Glutamatergic neuron (in vitro differentiated cells): ENCODE measurements at places on chromosomes 7 and 10.
A peak's percentile ranks its signal among the peaks of the same experiment; 100 is the strongest.

DNA sequence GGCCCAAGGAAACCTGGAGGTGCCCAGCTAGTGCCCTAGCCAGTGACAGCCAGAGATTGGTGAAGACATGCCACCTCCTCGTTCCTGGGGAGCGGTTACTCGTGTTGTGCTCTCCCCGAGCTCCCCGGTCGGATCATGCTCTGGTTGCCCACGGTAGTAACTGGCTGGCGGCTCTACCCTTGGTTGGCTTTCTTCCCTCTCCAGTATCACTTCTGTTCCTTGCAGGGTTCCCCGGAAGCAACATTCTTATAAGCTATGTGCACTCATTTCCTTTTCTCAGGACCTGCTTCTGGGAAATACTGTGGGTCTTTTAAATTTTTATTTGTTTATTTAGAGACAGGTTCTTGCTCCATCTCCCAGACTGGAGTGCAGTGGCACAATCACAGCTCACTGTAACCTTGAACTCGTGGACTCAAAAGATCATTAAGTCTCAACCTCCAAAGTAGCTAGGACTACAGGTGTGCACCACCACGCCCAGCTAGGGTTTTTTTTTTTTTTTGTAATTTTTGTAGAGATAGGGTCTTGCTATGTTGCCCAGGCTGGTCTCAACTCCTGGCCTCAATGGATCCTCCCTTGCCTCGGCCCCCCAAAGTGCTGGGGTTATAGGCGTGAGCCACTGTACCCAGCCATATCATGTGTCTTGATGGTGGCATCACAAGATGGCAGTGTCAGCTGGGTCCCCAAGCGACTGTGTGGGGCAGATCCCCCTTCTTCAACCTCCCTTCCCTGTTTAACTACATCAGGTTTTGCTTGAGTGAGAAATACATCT lies 6.9 kb upstream of the CALHM1 start:
- DNase-seq: no peak

GRCh38 chr10:14470920-14471319 lies 140.2 kb upstream of the FRMD4A start:
- DNase-seq: no peak

DNA sequence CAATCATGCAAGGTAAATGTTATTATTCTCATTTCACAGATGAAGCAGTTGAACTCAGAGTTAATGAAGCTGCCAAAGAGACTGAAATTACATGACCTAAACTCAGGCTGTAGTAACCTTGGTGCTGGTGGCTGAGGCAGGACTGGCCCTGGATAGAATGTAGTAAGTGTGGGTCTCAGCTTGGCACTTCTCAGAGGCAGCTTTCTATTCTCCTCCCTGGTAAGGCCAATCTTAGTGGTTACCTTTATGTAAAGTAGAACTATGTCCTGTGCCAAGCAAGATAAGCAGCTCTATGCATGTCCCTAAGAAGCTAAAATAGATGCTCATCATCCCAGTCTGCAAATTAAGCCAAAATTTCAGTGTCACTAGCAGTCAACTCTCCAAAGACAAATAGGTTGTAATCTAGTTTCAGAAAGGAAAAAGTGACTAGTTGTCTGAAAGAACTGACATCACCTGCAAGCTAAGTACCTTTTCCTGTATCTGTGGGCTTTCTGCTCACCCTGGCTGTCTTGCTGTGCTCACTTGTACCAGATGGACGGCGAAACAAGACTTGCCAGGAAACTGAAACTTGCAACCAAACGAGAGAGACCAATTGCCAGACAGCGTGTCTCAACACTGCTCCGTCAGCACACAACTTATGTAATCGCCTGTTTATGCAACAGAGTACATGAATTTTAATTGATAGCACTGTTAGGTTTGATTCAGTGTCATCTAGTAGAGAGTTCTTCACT lies 43.7 kb downstream of the CH25H start:
- DNase-seq: no peak

- DNase-seq: no peak
These were observed 104.0 kb upstream of the ZEB1 start for GRCh38 chr10:31215052-31215451.

- no peak for DNase-seq
These were observed 97.5 kb upstream of the OIT3 start for GRCh38 chr10:72796042-72796441.

DNA sequence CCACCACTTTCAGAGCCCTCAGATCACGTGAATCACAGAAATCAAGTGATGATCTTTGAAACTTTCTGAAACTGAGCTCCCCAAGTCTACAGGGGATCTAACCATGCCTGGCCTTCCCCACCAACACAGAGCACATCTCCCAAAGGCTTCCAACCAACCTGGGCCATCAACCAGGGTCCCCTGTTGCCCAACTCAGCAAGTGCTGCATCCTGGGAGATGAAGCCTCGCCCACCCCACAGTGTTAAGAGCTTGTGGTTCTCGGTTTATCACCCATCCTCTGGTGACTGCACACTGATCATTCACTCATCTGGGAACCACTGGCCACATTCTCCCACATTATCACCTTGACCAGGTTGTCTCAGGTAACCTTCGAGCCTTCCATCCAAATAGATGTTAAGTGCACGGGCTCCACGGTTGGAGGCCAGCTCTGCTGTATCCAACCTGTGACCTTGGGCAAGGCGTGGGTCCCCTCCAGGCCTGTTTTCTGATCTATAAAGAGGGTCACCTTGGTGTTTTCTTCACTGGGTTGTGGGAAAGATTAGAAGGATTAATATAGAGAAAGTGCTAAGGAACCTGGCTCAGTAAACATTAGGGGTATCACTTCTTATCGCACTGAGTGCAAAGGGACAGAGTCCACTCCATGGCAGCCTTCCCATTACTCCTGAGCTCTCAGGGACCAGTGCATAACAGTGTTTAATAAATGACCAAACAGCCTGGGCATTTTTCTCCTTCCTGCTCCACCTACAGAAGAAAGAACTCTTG lies 3.6 kb downstream of the ZNF488 start:
- DNase-seq: no peak

DNA sequence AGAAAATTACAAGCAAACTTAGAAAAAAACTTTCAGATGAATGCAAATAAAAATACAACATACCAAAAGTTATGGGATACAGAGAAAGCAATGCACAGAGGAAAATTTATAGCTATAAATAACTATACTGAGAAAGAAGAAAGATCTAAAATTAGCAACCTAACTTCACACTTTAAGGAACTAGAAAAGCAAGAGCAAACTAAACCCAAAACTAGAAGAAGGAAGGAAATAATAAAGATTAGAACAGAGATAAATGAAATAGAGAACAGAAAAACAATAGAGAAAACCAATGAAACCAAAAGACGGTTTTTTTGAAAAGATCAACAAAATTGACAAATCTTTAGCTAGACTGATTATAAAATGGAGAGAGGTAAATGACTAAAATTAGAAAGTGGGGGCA lies 9.6 kb upstream of the STRA8 start:
- no peak for DNase-seq

GRCh38 chr7:138814816-138815332 lies 16.9 kb upstream of the ATP6V0A4 start:
- no peak for DNase-seq

DNA sequence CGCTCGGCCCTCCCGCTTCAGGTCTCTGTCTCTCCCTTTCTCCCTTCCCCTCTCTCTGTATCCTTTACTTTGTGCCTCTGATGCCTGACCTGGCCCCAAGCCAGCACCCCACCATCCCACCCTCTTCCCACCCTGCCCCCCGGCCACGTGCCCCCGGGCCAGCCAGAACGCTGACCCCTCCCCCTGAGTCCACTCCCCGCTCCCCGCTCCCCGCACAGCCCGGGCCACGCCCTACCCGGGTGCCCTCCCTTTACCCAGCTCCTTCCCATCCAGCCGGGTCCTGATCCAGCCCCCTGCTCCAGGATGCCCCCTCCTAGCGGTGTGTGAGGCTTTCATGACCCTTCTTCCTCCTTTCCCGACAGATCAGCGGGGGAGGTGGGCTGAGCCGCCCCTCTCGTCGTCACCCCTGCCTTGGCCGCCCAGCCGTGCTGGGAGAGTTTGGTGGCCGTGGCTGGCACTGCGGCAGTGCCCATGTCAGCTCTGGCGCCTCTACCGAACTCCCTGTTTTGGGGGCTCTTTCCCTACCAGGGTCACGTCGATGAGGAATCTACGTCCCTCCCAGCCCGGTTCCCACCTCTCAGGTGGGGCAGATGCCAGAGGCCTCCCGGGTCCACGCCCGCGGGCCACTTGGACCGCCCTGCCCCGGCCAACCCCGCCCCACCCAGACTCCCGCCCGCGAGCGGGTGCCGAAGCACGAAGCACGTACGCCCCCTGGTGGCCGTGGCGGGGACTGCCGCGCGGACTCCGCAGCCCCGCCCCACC lies 127.4 kb downstream of the UBE2H start:
- DNase-seq: peak; percentile 95

DNA sequence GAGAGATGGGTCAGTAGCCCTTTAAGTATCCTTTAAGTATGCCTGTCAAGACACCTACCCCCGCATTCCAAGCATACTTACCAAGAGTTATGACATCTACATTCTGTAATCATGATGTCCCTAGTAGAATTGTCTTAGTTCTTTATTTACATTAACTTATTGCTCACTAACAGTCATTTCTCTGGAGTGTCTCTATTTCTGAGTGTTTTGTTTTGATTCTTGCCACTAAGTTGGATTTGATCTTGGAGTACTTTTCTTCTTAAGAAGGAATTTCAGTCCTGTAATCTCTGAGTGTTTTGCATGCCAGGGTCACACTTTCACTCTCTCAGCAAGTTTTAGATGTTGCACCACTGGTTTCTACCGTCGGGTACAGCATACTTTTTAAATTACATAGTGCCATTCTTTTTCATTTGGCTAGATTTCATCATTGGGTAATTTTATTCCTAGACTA lies 1053.9 kb downstream of the KCNMA1 start:
- no peak for DNase-seq

DNA sequence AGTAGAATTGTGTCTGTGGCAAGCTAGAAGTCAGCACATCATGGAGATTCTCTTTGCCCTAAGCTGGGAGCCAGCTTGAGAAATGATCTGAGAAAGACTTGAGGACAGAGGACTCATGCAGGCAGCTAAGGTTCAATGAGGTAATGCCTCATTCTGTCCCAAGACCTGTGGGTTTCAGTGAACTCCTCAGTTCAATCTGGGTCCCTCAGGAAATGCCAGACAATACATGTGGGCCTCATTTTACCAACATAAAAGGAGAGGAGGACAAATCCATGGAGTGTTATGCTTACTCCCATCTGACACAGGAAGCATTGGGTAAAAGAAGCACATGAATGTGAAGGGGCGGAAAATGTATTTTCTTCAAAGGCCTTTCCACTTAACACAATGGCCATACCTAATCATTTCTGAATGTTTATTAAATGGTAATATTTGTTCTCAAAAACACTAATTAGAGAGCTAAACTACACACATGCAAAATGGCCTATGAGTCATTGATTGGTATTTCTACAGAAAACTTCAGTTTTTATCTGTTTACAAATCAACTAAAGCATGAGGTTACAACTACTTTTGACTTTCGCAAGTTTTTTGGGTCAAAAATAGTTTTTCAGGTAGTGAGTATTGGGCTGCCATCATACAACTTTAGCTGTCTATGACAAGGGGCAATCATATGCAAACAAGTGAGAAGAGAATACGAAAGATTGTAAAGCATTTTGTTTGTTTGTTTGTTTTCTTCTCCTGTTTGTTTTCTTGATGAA lies 205.3 kb downstream of the CHRM2 start:
- DNase-seq: no peak

GRCh38 chr7:45610019-45610418 lies 35.9 kb downstream of the ADCY1 start:
- no peak for DNase-seq

GRCh38 chr7:119090851-119091250 lies 866.3 kb downstream of the ANKRD7 start:
- no peak for DNase-seq

DNA sequence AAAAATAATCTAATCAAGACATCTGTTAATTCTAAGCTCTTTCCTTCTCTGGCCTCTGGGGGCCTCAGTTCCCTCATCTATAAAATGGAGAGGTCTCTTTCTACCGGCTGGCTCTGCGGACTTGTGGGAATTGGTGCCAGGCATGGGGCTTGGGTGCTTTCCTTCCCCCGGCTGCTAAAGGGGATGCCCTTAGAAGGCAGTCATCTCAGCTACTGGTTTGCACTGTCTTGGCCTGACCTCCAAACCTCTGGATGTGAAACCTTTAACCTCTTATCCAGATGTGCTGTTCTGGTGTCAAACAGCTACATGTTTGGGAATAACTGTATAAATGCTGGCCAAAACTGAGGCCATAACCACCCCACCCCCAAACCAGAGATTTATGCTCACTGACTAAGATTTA lies 320.0 kb downstream of the RPS24 start:
- no peak for DNase-seq

DNA sequence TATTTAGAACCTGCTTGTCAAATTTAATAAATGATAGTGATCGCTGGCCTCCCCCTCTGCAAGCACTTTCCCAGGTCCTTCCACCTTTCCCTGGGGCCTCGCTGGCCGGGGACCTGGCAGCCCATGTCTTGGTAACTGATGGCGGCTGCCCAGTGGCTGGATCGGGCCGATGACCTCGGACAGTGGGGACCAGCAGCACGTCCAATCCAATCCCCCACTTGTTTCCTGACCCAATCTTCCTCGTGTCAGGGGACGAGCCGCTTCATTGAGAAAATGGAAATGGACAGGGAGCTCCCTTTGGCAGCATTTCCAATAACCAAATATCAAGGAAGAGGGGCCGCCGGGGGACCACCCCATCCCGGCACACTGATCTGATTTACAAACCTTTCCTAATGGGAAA lies 17.2 kb downstream of the EBF3 start:
- DNase-seq: peak; percentile 27

DNA sequence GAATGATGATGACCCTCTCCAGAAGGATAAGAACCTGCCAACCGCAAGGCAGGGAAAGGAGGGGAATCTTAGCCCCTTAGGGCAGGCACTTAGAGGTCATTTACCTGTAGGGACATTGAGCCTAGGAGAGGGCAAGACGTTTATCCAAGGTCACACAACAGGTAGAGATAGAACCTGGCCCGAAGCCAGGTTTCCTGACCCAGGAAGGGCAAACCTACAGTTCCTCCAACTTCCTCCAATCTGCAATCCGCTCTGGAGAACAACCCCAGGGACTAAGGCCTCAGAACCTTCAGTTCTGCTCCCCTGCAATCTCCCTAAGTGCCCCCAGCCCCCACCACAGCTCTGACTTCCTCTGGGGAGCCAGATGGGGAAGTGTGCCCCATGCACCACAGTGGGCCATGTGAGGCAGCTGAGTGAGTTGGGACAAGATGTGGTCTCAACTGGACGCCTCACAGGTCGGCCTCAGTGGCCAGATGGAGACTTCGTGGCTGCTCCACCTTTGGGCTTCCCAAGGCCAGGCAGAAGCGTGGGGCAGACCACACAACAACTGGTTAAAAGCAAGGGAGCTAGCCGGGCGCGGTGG lies 1.4 kb upstream of the PSAP start:
- DNase-seq: no peak

DNA sequence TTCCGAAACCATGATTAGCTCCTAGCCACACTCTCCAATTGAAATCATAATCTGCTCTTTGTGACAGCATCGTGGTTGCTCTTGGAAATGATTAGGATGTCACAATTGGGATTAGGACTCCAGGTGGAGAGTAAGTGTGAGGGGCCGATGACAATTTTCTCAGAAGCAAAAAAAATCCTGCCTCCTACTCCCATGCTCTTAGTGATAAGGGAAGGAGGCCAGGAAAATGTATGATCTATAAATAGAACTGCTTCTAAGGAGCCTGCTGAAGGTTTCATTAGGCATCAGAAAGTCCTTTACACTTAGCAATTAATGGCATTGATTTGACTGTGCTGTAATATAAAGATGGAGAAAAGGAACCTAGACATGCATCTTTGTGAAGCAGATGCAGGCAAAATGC lies 226.3 kb upstream of the AGK start:
- DNase-seq: no peak

- no peak for DNase-seq
These were observed 143.4 kb upstream of the CHST15 start for GRCh38 chr10:124236816-124237215.

- DNase-seq: no peak
These were observed 651.6 kb upstream of the FOXK1 start for GRCh38 chr7:4030346-4030950.
